ENCODE measurements at places on chromosomes 3 and 15.

- no peak for ATAC-seq
Measured at GRCh38 chr3:86996261-86996955, 5.5 kb upstream of the VGLL3 start.

- ATAC-seq: no peak
Measured at GRCh38 chr15:88845616-88846015, 42.4 kb downstream of the ACAN start.

GRCh38 chr15:78957416-78958093 lies 12.7 kb upstream of the CTSH start:
- ATAC-seq: no peak

DNA sequence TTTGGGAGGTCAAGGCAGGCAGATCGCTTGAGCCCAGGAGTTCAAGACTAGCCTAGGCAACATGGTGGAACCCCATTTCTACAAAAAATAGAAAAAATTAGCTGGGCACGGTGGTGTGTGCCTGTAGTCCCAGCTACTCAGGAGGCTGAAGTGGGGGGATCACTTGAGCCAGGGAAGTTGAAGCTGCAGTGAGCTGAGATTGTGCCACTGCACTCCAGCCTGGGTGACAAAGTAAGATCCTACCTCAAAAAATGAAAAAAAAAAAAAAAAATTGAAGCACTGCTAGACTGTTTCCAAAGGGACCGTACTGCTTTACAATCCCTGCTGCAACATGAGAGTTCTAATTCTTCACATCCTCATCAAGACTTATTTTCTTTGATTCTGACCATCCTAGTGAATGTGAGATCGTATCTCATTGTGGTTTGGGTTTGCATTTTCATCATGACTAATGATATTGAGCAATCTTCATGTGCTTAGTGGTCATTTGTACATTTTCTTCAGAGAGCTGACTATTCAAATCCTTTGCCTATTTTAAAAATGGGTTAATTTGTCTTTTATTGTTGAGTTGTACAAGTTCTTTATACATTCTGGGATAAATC lies 10.8 kb downstream of the CMTM8 start:
- no peak for ATAC-seq

- ATAC-seq: peak; percentile 87
Measured at GRCh38 chr3:124217542-124217941, 225.6 kb upstream of the ROPN1 start.

DNA sequence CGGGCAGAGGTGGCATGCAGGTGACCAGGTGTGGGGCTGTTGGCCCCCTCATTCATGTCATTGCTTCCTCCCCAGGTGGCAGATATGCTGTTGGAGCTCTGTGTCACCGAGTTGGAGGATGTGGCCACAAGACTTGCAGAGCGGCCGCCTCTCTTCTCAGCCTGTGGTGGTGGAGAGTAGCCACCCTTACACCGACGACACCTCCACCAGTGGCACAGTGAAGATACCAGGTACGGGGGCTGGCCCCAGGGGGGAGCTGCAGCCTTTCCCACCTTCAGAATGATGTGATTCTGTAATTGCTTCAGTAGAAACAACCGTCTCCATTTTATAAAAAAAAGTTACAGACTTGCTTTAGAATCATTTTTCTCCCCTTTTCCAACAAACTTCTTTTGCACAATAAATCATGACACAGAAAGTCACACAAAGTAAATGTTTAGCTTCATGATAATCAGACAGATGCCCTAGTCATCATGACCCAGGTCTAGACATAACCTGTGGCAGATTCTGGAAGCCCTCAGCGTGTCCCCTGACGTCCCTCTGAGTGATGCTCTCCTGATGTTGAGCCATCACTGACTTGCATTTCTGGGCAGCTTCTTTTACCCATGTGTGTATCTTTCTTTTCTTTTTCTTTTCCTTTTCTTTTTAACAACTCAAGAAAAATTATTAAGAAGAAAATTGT lies 76.0 kb upstream of the FAN1 start:
- ATAC-seq: peak; percentile 16

- ATAC-seq: no peak
Measured at GRCh38 chr3:151357463-151357850, 27.1 kb downstream of the P2RY12 start.

DNA sequence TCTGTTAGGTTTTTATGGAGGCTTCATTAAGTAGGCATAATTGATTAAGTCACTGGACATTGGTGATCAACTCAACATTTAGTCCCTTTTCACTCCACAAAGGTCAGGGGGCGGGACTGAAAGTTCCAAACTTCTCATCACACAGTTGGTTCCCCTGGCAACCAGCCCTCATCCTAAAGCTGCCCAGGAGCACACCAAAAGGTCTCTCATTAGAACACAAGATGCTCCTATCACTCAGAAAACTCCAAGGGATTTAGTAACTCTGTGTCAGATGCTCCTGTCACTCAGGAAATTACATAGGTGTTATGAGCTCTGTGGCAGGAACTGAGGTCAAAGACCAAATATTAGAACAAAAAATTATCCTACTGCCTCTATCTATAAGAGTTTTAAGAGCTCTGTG lies 321.5 kb downstream of the OTOL1 start:
- no peak for ATAC-seq

GRCh38 chr3:172129850-172130716 lies 90.7 kb downstream of the FNDC3B start:
- ATAC-seq: peak; percentile 90

GRCh38 chr15:38991701-38992100 lies 427.1 kb upstream of the RASGRP1 start:
- no peak for ATAC-seq

GRCh38 chr3:197525706-197526105 lies 30.1 kb downstream of the BDH1 start:
- ATAC-seq: no peak

GRCh38 chr15:79973456-79974195 lies 2.6 kb upstream of the BCL2A1 start:
- ATAC-seq: no peak

- no peak for ATAC-seq
Measured at GRCh38 chr3:122392868-122393844, 9.2 kb downstream of the FAM162A start.

DNA sequence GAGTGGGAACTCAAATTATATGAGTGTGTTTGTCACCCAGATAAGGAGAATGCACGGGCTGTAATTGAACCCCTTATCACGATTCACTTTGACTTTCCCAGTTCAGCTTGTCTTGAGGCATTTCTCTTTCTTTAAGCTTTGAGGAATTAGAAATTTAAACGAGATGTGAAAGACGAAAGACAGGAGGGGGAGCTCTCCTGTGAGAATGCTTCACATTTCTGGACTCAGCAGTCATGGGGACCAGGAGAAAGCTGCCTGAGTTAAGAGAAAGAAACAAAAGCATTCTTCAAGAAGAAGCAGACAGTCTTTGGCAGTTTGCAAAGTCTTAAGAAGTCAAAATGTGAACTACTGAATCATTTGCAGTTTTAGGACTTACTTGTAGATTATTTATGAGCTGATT lies 205.6 kb downstream of the NECTIN3 start:
- ATAC-seq: no peak

DNA sequence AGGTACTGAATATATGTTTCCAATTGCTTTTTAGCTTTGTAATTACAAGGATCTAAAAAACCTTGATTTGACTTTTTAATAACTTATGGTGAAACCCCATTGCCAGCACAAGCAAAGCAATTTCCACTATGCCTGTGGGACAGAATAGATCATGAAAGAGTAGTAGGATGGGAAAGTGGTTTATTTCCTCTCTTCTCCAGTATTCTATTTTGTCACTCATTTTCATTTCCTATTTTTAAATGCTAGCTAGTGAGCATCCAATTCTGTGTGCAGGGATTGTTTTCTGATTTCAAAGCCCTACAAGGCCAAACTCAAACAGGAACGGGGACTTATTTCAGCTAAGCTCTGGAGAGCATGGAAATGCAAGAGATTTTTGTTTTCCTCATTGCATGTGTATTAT lies 132.0 kb upstream of the TGFBR2 start:
- no peak for ATAC-seq

- ATAC-seq: no peak
Measured at GRCh38 chr3:153513236-153513635, 351.2 kb downstream of the RAP2B start.

DNA sequence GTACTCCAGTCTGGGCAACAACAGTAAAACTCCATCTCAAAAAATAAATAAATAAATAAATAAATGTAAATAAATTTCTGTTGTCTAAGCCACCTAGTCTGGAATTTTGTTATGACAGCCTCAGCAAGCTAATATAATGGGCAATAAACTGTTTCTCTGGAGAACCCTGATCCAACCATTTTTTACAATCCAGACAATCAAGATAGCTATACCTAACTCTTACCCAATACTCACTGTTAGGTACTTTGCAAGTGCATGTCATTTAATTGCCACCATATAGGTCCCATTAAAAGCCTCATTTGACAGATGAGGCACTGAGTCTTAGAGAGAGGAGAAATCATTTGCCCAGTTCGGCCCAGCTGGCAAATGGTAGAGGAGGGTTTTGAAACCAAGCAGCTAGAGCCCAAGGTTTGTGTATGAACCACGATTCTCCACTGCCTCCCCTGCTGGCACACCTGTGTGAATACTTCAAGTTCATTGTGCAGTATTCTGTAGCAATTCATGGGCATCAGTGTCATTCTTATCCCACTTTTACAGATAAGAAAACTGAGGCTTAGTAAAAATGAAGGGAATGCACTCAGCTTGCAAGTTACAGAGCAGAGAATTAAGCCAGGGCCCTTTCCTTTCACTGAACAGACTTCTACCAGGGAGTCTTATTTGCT lies 107.0 kb upstream of the UBE2E1 start:
- no peak for ATAC-seq

DNA sequence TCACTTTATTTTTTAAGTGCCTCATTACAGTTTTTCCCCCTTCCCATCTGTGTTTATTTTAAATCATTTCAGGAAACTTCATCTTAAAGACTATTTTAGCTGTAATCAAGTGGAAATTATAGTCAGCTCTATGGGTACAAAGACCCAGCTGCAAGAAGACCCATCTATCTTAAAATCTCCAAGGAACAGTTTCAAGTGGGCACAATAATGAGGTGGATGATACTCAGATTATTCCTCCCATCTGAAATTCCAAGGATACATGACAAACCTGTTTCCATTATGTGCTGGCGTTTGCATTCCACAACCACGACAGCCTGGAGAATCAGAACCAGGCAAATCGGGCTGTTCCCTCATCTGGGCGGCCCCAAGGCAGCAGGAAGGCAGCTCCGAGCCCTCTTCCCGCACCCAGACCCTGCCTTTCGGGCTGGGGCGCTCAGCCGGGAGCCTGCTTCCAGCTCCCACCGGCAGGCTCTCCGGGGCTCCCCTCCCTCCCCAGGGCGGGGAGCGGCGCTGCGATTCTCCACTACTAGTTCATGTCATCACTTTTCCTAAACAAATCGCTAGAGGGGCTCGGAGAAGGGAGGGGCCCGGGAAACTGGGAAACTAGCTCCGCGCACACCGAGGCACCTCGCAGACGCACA lies at the start of gene MGLL:
Gene MGLL (minus strand): TSS at position 475 of the 641 bp plus-strand sequence. CDS start 197 bp downstream, at position 278.
- peak; percentile 32 for ATAC-seq

- no peak for ATAC-seq
Measured at GRCh38 chr15:81071705-81072104, 62.4 kb upstream of the CFAP161 start.

DNA sequence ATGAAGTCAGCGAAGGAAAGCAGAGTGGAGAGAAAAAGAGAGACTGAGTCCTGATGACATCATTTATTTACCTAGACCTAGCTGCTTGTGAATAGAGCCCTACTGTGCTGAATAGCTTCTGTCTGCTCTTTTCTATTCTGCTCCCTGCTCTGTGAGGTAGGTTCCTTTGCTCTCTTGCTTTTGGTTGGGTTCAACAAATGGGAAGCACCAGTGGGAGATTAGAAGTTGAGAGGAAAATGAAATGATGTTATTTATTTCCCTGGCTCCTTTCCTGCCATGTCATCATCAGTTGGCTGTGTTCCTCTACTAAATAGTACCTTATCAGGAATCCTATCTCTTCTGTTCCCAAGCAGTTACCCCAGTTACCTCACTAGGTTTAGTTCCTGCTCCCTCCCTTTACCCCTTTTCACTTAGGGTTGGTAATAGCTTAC lies 23.5 kb downstream of the DTWD1 start:
- ATAC-seq: no peak

- no peak for ATAC-seq
Measured at GRCh38 chr3:79937567-79937966, 169.8 kb upstream of the ROBO1 start.

GRCh38 chr3:31981206-31982181 lies at the start of the genes OSBPL10 and ZNF860:
TSS of gene OSBPL10 (minus strand) at chr3:31981262. CDS start at chr3:31981179, 83 bp downstream.
TSS of gene ZNF860 (plus strand) at chr3:31981750. CDS start at chr3:31989080, 7,330 bp downstream.
- peak; percentile 79 for ATAC-seq

DNA sequence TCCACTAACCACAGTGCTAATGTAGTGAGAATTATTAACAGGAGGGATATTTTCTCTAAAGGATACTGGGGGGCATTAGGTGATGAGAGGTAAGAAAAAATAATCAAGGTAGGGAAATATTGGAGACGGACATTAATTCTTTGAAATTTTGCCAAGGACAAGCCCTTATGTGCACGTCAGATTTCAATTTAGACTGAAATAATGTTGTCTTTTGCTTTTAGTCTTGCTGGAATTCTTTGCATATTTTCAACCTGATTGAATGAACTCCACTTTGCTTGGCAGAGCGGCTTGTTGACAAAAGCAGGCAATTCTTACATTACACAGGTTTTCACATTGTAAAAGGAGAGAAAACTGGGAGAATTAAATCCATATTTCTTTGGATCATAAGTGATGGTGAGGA lies 25.0 kb upstream of the C3orf52 start:
- no peak for ATAC-seq

GRCh38 chr3:158205994-158206393 lies 96.1 kb downstream of the RSRC1 start:
- ATAC-seq: no peak

GRCh38 chr3:43481375-43481774 lies 140.4 kb downstream of the ANO10 start:
- ATAC-seq: peak; percentile 21

DNA sequence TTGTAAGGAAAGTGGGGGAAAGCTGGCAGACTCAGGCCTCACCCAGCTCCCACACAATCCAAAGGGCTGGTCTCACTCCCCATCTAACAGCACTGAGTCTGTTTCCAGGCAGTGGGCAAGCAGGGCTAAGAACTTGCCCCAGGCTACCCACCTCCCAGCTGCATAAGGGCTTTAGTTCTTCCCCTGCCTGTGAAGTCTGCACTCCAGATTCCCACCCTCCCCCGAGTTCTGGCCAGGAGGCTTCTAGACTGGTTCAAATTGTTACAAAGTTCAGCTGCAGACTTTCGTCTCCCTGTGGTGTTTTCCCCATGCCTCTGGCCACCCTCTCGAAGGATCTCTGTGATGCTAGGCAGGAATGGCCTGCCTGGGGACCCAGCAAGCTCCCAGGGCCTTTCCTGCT lies 11.2 kb downstream of the EHHADH start:
- ATAC-seq: no peak

- peak; percentile 51 for ATAC-seq
Measured at GRCh38 chr3:186520957-186521842, 23.0 kb downstream of the CRYGS start.

DNA sequence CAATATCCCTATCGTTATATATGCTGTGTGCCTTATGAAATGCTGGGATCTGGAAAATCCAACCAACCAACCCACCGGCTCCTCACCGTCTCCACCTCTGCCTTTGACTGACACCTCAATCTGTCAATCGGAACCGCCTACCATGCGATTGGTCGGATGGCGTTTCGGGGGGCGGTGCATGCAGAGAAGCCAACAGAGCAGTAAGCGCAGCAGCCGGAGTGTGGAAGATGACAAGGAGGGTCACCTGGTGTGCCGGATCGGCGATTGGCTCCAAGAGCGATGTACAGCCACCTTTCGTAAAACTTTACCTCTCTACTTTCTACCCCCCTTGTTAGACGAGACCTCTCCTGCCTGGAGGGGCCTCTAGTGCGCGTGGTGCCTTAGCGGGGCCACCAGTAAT lies 6.3 kb downstream of the CLK3 start:
- no peak for ATAC-seq

GRCh38 chr3:133138017-133138416 lies 99.8 kb downstream of the TMEM108 start:
- ATAC-seq: no peak

- peak; percentile 46 for ATAC-seq
Measured at GRCh38 chr3:17055374-17056276, 170.9 kb downstream of the PLCL2 start.
